ENCODE measurements at places on chromosomes 5 and 9.

GRCh38 chr9:18726546-18726945 lies 252.6 kb downstream of the ADAMTSL1 start:
- DNase-seq: no peak

DNA sequence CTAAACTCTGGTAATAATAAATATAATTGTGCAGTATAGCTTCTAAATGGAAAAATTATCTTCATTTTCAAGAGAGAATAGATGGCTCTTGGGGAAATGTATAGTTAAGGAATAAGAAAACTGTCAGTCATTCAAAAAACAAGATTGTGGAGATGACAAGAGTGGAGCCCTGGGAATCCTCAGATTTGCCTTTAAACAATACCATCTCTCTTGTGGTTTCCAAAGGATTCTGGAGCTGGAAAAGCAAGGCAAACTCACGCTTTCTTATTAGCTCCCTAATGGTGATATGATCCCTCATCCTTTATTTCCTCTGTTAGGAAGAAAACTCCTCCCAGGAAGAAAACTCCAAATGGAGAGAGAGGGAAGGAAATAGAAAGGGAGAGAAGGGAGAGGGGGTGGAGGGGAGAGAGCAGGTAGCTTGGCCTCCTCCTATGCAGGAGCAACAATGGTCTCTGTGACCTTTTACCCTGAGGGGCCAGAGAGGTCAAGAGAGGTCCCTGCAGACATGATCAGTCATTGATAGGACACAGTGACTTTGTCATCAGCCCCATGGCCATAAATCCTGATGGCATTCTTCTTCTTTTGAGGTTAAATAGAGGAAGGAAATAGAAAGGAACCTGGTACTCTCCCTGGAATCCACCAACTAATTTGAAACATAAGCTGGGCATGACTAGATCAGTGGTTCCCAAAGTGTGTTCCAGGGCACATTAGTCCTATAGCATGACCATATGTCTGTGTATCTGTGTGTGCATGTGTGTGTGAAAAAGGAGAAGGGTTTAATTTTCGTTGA lies 312.2 kb downstream of the ARRDC3 start:
- DNase-seq: no peak

- DNase-seq: no peak
Measured at GRCh38 chr9:29969856-29970647, 2396.8 kb upstream of the C9orf72 start.

DNA sequence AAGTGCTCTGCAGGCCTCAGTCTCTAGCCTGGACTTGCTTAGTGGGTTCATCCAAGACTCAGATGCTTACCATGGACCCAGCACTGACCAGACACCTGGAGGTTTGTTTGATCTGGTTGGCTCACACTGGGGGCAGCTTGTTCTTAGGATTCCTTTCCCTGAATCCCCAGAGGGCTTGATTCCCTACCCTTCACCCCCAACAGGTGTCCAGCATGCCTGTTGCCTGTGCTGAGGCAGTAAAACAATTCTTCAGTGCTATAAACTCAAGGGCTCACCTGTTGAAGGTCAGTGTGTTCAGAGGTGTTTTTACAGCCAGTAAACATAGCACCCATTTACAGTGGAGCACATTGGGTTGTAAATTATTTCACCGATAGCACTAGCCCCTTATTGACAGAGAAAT lies 123.8 kb upstream of the KLF4 start:
- DNase-seq: no peak

- peak; percentile 27 for DNase-seq
Measured at GRCh38 chr5:179142434-179143198, 82.4 kb downstream of the ZNF354C start.

DNA sequence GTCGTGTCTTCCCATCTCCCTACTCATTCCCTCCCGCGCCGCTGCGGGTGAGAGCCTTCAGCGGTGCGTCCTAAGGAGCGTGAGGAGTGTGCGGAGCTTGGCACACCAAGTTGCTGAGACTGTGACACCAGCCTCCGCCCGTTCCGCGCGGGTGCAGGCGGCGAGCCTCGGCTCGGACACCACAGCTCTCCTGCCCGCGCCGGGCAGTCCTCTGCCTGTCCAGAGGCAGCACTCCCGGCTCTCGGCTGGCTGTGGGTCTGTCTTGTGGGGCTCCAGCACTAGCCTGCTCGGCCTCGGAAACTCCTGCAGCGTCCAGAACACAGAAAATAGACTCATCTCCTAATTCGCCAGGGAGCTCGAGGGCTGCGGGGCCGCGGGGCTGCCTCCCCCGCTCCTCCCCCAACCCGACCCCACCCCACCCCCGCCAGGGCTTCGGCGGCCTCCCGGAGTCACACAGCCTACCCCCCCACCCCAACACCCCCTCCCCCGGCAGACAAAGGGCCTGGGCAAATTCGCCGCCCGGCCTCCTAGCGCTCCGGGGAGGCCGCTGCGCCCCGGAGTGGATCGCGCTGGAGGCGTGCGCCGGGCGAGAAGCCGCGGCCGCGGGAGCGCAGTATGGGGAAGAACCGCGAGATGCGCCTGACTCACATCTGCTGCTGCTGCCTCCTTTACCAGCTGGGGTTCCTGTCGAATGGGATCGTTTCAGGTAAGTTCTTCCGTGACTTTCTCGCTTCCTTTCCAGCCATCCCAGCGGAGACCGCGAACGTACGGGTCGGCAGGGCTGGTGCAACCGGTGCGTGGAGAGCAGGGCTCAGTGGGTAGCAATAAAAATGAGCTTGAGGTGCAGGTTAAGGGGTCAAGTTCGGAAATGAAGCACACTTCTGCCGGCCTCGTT lies at the start of gene ADAMTS19:
Gene ADAMTS19, plus strand, starts transcription at position 522 of the 895 bp plus-strand sequence. Its CDS starts 94 bp downstream, at position 616.
- peak; percentile 21 for DNase-seq

- no peak for DNase-seq
Measured at GRCh38 chr5:39846144-39846543, 421.4 kb upstream of the DAB2 start.

GRCh38 chr5:37776826-37777225 lies 63.0 kb downstream of the GDNF start:
- DNase-seq: no peak

GRCh38 chr9:124217836-124218437 lies 39.8 kb upstream of the NEK6 start:
- no peak for DNase-seq

- DNase-seq: peak; percentile 73
Measured at GRCh38 chr9:111298731-111299598, 31.1 kb downstream of the OR2K2 start.
